ENCODE measurements at places on chromosomes 3 and 15.
A peak's percentile ranks its signal among the peaks of the same experiment; 100 is the strongest.

DNA sequence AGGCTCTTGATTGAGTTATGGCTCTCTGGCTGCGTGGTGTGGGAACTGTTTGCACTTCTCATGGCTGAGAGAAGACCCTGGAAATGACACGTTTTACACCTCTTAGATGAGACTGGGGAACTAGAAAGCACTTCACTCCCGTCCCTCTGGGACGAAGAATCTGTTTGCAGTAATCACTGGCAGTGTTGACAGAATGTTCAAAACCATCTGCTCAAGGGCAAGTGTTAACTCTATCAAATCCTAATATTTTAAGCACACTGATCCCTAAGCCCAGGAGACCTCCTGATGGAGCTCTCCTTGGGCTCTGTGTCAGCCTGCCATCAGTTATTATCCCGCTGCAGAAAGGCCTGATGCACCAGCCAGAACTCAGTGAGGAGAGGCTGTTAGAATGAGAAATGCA, 323.8 kb upstream of the DNAJC19 start:
- no peak for DNase-seq

- no peak for DNase-seq
These were observed 570 bp downstream of the SACM1L start for GRCh38 chr3:45689787-45690145.

DNA sequence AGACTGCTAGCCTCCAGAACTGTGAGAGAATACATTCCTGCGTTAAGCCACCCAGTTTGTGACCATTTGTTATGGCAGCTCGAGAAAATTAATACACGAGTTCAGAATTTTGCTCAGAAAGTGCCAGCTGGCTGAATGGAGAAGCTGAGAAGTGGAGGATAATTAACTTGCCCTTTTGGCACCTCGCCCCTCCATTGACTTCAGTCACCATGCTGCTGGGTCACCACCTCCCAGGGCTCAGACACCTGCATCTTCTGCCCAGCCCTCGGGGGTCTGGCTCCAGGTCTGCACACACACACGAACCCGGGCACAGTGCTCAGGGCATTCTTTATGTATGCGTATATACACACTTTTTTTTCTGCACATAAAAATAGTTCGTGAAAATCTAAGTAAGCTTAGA, 32.0 kb downstream of the AMOTL2 start:
- DNase-seq, result no peak

DNA sequence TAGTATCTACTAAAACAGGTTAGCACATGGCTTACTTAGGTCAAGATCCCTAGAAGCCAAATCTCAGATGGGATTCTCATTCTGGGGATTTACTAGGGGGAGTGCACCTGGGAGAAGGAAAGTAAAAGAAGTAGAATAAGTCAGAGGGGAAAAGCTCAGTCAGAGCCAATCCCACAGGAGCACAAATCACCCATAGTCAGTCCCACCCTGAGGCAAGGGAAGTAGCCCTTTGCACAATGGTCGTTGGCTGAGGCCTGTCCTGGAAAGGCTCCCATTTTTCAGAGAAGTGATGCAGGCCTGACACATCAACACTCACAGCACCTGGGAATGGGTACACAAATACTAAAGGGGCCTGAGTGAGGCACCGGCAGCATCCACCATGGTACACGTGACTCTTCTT, 39.8 kb downstream of the SST start:
- DNase-seq, result no peak

GRCh38 chr3:55484801-55485791, 2.0 kb downstream of the WNT5A start:
- peak; percentile 83 for DNase-seq

- DNase-seq, result no peak
These were observed 99.4 kb downstream of the FLNB start for GRCh38 chr3:58107597-58107996.

DNA sequence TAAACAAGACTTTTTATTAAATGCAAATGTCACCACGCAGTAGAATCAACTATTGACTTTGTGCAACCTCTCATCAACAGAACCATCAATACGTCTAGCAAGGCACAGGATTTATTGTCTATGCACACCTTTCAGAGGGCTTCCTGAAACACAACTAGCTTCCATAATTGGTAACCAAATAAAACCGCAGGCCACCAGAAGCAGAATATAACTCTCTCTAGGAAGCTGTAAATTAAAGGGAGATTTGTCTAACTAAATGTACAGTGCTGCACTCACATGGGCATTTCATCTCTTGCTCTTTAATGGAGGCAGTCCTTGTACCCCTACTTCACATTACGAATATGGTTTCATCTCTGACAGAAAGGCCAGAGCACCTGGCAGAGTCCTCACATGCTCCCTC, 93.0 kb downstream of the FHIT start:
- no peak for DNase-seq

- no peak for DNase-seq
These were observed 168.4 kb upstream of the BCL6 start for GRCh38 chr3:187913617-187914033.

DNA sequence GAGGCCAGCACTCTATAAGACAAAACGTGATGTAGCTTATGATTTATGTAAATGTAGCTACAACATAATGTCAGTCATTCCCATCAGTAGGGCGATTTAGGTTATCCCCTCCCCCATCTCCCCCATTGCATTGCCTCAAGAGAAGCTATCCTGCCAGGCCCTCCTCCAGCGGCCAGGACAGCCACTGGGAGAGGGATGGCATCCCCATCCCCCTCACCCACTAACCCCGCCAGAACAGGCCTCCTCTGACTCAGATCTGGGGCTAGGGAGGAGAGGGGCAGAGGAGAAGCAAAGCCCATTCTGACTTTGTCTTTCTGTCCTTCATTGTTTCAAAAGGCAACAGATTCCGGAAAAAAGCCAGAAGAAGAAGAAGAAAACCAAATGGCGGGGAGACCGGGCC, 32.6 kb upstream of the ESYT3 start:
- DNase-seq, result no peak

DNA sequence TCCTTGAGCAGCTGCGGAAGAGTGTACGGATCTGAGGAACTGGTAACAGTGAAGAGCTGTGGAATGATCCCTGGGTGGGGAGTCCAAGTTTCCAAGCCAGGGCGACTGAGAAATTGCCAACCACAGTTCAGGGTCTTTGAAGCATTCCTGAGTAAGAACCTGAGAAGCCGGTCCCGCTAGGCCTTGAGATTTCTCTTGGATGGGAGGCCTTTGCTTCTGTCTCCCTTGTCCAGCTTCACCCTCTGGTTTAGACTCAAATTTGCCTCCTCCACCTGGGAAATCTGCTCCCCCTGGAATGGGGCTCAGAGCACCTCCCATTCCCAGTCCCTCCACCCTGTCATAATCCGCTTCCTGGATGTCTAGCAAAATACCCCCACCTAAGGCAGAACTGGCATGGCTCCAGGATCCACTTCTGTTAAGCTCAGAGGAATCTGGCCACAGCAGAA, 127.7 kb upstream of the DLG1 start:
- DNase-seq, result no peak

DNA sequence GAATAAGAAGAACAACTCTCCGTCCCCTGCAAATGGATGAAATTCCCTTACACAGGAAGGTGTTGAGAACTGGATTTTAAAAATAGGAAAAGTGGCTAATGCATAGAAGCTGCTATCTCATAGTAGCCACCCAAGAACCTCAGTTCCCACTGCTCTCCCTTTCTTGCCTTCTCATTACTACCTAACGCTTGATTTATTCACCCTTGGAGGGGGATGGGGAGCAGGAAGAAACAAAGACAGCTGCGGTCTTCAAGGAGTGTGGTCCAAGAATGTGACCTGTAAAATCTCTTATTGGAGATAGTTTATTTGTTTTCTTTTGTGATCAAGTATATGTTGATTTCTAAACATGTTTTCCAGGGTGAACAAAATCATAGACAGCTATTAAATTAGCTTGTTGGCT, 274.1 kb upstream of the CTNNB1 start:
- DNase-seq, result no peak

- DNase-seq, result no peak
These were observed 4.1 kb upstream of the TGM5 start for GRCh38 chr15:43270676-43271306.

DNA sequence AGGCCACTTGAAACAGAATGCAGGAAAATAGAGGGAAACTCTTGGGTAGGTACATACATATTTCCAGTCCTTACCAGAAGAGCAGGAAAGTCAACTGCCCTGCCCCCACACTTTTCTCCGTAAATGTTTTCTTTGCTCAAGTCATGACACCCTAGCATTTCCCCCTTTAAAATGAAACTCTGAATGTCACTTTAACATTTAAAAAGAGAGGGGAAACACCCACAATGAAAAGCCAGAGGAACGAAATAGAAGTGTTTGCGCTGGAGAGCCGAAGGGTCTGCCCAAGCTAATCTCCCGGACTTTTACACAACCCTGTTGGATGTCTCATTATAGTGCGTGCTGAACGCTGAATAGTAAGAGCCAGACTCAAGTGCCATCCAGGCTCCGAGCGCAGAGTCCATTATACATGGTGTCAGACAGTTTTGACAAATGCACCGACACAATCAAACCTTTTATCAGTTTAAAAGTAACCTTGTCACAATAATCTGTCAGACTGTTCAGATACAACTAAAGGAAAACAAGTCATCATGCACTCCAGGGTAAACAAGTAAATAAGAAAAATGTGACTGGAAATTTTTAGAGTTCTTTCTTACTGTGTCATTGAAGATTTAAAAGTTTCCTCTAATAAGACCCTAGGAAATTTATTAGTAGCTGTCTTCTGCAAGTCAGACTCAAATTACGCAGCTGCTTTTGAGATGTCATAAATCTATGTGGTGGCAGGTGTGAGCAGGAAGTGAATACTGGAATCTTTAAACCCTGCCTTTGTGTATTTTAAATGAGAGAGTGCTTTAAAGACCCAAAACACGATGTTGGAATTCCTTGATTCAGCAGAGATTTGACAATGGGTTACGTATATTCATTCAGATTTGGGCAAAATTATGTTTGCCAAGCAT, 159.8 kb downstream of the RBMS3 start:
- DNase-seq, result no peak

All from AG20443 (cell line).